ENCODE measurements at places on chromosomes 5 and 9.

DNA sequence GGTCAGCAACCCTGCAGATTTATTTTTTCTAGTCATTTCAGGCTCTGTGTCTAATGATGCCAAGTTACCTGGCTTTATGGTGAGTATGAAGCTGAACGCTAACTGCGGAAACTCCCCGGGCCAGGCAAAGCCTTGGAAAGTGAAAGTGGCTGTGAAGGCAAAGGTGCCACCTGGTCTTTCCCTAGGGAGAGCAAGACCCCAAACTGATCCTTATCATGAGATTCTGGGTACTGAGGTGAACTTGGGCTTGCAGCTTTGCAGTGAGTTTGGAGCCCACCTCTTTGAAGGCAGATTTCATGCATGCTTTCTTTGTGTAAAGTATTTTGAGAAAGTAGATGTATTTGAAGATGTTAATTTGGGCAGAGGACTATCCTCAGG lies 63.3 kb downstream of the CARTPT start:
- no peak for DNase-seq

DNA sequence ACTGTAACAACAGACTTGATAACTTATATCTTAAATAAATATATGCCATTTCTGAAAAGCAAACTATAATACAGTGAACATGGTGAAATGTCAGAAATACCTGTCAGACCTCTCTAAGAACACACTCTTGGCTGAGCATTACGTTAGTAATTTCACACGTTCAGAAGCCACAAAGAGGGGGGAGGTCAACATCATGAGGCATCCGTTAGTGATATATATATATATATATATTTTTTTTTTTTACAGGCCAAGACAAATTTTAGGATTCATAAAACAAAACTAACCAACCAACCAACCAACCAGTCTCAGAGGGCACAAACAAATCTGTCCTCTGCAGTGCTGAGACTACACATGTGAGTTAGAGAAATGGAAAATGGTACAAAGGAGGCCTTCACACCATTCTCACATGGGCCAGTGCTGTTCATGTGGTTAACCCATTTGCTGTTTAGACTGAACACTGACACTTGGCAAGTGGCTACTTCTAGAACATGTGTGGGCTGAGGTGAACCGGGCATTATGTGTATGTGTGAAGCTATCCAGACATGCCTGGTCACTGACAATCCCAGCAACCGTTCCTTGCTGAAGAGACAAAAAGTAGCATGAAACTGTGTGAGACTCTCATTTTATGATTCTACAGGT lies 54.5 kb downstream of the ELL2 start:
- DNase-seq: no peak

GRCh38 chr9:126461608-126462007 lies 135.0 kb downstream of the MVB12B start:
- no peak for DNase-seq

DNA sequence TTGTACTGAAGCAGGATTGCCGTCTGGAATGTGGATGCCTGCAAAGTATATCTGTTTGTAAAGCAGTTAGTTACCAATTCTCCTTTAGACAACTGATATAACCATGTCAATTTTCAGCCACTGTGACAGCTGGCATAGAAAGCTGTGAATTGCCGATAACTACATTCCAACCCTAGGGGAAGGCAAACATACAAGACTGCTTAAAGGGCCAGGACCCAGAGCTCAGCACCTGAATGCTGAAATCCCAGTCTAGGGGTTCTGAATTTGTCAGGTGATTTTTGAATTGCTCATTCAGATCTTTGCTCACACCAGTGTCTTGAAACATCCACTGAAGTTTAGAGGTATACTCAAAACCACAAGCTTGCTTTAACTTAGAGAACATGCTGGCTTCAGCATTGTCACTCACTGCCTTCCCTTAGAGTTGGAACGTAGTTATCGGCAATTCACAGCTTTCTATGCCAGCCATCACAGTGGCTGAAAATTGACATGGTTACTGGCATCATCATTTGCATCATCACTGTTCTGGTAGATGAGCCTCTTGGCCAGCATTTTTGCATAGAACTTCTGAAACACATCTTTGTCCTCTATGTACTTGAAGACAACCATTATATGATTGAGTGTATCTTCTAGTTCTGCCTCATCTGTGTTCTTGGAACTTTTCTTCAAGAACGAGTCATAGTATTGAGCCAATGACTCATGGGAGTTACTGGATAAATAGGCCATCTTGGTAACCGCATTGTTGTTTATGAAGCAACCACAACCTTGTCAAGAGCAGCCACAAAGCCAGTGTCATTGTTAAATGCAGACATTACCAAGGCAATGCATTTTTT lies 82.1 kb downstream of the CCDC192 start:
- DNase-seq: no peak

DNA sequence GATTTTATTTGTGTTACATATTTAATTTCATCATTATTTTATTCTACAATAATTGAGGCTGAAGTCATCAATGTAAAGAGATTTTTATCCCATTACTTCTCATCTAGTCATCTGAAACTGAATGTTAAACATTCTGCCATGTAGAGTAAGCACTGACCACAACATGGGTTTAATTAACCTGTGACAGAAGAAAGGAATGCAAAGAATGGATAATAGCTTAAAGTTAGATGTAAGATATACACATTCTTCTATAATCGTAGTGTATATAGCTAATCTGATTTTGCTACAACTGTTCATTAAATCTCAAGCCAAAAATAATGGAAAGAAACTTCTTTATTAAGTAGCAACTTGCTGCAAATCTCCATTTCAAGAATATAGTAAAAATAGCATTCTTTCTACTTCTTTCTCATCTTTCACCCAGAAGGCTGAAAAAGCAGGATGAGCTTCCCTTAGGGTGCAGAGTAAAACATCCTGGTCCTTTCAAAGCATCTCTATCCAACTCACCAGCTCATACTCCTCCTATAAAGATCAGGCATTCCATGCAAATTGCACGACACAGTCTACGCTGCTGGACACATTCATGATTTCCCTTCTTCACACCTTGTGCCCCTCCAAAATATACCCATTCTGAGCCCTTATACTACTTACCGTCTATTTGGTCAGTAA lies 115.2 kb downstream of the EFNA5 start:
- DNase-seq: no peak

Data from D341Med (cell line).